ENCODE measurements at places on chromosomes 7 and 10.

GRCh38 chr10:89233033-89233432, 18.5 kb downstream of the LIPA start:
- H3K4me3 ChIP-seq = no peak overlapping the region
- H3K27ac ChIP-seq = no peak overlapping the region
- no peaks in the 10 kb centered on the region for H3K4me1 ChIP-seq
- peaks cover 8% of the 10 kb centered on the region for H3K36me3 ChIP-seq
- DNase-seq = no peak
- H3K27me3 ChIP-seq = no peaks in the 10 kb centered on the region

- H3K27me3 ChIP-seq = no peaks in the 10 kb centered on the region
- peaks cover 7% of the 10 kb centered on the region for H3K4me1 ChIP-seq
- no peak overlapping the region for H3K27ac ChIP-seq
- DNase-seq = no peak
- no peaks in the 10 kb centered on the region for H3K36me3 ChIP-seq
Measured at GRCh38 chr10:13272164-13272571, 27.7 kb downstream of the PHYH start.

GRCh38 chr10:114638821-114639625, 19.1 kb downstream of the ABLIM1 start:
- H3K27me3 ChIP-seq = peaks cover 13% of the 10 kb centered on the region
- no peaks in the 10 kb centered on the region for H3K4me1 ChIP-seq
- no peak overlapping the region for H3K4me3 ChIP-seq

GRCh38 chr10:22310928-22311327, 5.3 kb upstream of the COMMD3 start:
- H3K27ac ChIP-seq = no peak overlapping the region
- no peaks in the 10 kb centered on the region for H3K36me3 ChIP-seq
- peaks cover 18% of the 10 kb centered on the region for H3K4me1 ChIP-seq
- H3K4me3 ChIP-seq = no peak overlapping the region

GRCh38 chr7:55128693-55129394, 110.0 kb downstream of the EGFR start:
- H3K27me3 ChIP-seq = peaks cover 3% of the 10 kb centered on the region
- DNase-seq = no peak
- no peak overlapping the region for H3K4me3 ChIP-seq
- H3K36me3 ChIP-seq = no peaks in the 10 kb centered on the region
- H3K4me1 ChIP-seq = peaks cover 5% of the 10 kb centered on the region
- H3K27ac ChIP-seq = no peak overlapping the region
